ENCODE measurements at places on chromosomes 16 and 17.

GRCh38 chr17:68304706-68305105 is 13.4 kb downstream of the ARSG start:
- no peak for DNase-seq

DNA sequence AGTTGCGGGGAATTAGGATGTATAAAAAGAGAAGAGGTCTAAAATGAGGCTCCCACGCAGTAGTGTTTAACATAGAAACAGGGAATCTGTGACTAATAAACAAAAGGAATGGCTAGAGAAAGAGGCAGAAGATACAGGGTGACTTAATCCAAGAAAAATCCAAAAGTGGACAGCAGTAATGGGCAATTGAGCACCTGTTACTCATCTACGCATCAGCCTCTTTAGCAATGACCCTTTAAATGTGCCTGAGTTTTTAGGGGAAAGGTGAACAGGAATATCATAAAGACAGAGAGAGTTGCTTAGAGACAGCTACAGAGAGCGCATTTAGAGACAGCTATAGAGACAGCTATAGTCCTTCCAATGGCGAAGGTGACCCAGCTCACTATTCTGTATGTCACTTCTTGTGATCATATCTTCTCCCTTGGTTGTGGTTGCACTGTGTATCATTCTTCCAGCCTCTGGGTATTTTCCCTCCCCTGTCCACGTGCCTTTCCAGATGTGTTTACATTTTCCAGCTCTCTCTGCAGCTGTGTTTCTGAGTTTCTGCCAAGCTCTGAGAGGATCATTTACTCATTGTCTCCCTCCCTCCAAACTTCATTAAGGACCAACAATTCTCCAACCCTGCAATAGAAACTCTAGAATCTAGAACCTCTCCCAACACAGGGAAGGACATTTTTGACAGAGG is 61.5 kb downstream of the MYOCD start:
- no peak for DNase-seq

GRCh38 chr17:29212681-29213121 is 32.5 kb upstream of the MYO18A start:
- DNase-seq = no peak

DNA sequence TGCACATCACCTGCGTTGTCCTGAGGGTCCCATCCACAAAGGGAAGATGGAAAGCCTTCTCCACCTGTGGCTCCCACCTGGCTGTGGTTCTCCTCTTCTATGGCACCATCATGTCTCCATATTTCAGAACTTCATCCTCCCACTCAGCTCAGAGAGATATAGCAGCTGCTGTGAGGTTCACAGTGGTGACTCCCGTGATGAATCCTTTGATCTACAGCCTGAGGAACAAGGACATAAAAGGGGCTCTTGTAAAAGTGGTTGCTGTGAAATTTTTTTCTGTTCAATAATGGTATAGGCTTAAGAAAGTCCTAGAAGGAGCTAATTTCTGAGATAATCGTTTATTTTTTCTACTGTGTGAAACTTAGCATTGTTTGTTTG is 18.7 kb downstream of the ZNF200 start:
- no peak for DNase-seq

Measured in stimulated activated naive B cell treated with anti-CD40 and anti-IgM and Interleukin-4, amounts not matched to agents 10 μg/mL and 1 μg/mL and 100 μg/mL, for 72 hours (primary cell).